Gastroesophageal sphincter (tissue), 4 donors: ENCODE measurements at places on chromosomes 4 and X.

- ATAC-seq = no peak
Measured at GRCh38 chr4:40842318-40842717, 92.6 kb downstream of the NSUN7 start.

DNA sequence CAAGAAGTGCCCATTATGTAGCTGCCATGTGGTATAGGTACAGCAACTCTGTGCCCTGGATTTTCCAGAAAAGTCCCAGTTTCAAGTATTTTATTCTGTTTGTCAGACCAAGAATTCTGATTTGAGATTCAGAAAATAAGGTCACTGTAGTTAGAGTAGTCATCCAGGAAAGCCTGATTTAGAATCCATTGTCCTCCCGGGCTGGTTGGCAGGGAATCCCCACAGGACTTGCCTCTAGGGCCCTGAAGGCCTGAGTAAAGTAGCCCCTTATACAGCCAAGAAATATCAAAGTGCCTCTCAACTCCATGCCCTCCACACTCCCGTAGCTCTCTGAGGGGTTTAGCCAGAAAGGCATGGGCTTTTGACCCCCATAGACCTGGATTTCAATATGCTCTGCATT lies 36.3 kb downstream of the RTL5 start:
- ATAC-seq = no peak

- ATAC-seq = no peak
Measured at GRCh38 chr4:184954482-184954881, 63.8 kb upstream of the HELT start.

GRCh38 chrX:33211356-33212260 lies at the start of gene DMD:
DMD (minus strand) TSS chrX:33211549; CDS start chrX:33211312, 237 bp downstream.
- peak; percentile 96 for ATAC-seq

DNA sequence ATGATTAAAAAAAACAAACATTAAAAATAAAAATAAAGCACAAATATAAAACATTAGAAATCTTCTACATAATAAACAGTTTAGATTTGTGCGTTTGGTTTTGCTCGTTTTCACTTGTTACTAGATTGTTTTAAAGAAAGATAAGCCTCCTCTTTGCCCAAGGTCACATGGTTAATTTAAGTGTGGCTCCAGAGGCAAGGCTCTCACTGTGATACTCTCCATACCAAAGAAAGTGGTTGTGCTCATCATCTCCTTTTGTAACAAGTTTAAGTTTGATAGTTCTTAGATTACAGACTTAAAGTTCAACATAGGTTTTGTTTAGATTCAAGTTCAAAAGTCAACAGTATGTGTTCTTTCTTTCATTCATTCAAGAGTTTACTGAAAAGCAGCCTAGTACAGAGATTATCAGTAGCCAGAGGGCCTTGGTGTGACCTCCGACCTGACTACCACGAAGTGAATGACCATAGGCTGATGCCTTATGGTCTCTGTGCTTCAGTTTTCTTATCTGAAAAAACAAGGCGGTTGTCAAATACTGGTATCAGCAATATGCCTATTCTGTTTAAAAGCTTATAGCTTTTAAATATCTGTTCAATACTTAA lies 133.2 kb downstream of the ZAR1 start:
- no peak for ATAC-seq

DNA sequence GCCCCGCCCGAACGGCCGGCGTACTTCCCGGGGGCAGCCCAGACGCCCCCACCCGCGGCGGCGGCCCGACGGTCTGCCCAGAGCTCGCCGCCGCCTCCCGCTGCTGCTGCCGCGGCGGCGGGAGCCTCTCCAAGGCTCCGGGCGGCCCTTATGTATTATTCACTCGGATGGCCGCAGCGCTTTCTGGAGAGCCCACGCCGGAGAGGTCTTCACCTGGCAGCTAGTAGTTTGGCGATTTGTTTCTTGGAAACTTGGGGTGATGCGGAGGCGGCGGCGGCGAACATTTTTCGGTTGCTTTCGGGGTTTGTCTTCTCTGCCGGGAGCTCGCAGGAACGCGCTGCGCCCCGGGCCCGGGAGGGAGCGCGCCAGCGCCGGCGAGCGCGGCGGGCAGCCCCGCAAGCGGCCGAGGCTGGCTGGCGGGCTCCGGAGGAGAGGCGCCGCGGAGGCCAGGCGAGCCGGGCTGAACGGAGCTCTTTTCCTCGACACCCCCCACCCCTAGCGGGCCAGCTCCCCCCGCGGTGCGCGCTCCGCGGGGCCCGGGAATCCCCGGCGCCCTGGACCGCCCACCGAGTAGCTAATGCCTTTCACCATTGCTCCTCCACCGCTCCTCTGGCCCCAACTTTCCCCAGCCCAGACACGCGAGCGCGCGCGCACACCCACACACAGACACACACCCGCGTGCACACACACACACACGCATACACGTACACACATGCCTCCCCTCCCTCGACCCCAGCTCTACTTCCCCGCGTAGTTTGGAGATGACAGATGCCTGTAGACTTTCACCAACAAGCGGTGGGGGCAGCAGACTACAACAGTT lies 113.5 kb downstream of the DHX15 start:
- peak; percentile 11 for ATAC-seq

GRCh38 chrX:30489323-30489722 lies 88.2 kb downstream of the TASL start:
- no peak for ATAC-seq

- peak; percentile 22 for ATAC-seq
Measured at GRCh38 chr4:73620115-73620792, at the start of gene RASSF6. RASSF6 (minus strand) TSS chr4:73620436; CDS start chr4:73611795, 8,641 bp downstream.

GRCh38 chr4:26141051-26141721 lies 179.6 kb upstream of the RBPJ start:
- ATAC-seq = no peak

DNA sequence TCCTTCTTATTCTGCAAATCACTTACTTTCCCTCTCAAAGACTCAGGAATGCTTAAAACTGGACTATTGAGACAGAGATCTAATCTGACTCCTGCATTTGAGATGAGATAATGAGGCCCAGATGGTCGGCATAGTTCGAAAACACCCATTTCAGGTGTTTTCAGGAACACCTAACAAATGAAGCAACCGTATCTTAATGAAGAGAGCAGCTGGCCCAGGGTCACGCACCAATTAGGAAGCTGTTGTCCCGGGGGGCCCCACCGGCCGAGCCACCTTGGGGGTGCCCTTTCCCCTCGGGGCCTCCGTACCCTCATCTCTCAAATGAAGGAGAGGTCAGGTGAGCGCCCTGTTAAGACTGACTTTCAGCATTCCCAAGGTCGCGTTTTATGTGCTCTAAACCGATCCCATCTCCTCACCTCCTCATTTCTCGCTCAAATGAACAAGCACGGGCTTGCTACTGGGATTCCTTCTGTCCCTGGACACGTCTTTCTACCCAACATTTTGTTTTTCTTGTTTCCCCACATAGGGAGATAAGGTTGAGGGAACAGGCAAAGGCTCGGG lies 824 bp downstream of the LRPAP1 start:
- ATAC-seq = no peak

- ATAC-seq = no peak
Measured at GRCh38 chrX:130725519-130725918, 177.5 kb downstream of the ENOX2 start.

DNA sequence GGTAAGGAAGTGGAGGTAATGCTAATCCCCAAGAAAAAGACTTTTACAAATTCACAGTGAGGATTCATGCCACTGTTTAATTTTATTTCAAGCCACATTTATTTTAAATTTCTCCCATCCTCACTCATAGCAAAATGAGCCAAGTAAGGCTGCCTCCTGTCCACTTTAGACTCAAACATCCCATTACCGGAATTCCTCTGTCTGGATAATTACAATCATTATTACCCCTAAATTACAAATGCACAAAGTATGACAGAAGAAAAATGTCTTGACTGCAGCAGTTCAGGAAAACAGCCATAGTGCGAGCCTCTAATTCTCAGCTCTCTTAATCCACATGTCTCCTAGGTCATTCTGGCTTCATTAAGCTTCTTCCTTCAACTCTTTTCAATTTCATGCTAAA lies 57.0 kb downstream of the MAPK10 start:
- no peak for ATAC-seq

DNA sequence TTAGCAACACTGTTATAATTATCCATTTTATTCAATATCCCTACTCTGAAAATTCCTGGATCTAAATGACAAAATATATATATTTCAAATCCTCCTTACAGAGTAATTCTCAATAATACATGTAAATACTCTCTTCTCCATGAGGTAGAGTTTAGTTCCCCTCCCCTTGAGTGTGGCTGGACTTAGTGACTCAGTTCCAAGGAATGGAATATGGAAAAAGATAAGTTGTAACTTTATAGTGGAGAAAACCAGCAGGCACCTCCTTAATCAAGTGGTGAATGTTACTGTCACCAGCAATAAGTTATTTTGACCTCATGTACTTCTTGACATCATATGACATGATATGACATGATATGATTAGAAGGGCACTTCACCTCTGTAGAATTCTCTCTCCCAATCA lies 302.0 kb downstream of the RAB28 start:
- no peak for ATAC-seq

DNA sequence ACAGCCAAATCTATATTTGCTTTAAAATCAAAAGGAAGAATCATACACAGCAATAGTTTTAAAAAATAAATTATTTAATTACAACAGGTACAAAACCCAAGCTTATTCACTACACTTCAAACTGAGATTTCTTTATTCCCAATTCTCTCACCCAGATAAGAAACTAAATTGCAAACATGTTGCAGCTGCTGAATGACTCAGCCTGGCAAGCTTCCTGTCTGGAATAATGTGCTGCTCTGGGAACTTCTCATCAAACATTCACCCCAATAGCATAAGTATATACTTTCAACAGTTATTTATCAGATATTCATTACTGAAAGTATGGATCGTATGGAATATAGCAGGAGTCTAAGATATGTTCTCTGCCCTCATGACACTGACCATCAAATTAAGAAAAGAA lies 43.0 kb upstream of the GABRA2 start:
- no peak for ATAC-seq

GRCh38 chrX:53421772-53422085 lies 725 bp downstream of the SMC1A start:
- no peak for ATAC-seq

GRCh38 chr4:40621592-40622512 lies 7.8 kb downstream of the RBM47 start:
- ATAC-seq = peak; percentile 85

GRCh38 chrX:21831496-21831895 lies 7.9 kb upstream of the MBTPS2 start:
- ATAC-seq = no peak

GRCh38 chr4:106691749-106692148 lies 323.2 kb upstream of the GIMD1 start:
- ATAC-seq = no peak

DNA sequence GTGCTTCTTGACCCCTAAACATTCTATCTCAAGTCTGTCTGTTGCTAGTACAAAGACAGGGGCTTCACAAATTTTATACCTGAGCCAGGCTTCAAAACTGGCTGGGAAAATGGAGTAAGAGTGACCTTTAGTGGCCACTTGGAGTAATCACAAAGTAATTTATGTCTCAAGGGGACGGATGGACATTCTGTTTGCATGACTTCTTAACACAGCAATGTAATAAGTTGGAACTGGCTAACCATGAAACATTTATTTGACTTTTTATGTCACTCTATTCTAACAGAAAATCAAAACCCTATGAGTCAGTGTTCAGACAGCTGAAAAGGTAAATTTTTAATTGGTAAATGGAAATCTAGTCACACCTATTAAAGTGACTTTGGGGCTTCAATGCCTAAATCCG lies 600.6 kb downstream of the ANKRD50 start:
- ATAC-seq = peak; percentile 88

DNA sequence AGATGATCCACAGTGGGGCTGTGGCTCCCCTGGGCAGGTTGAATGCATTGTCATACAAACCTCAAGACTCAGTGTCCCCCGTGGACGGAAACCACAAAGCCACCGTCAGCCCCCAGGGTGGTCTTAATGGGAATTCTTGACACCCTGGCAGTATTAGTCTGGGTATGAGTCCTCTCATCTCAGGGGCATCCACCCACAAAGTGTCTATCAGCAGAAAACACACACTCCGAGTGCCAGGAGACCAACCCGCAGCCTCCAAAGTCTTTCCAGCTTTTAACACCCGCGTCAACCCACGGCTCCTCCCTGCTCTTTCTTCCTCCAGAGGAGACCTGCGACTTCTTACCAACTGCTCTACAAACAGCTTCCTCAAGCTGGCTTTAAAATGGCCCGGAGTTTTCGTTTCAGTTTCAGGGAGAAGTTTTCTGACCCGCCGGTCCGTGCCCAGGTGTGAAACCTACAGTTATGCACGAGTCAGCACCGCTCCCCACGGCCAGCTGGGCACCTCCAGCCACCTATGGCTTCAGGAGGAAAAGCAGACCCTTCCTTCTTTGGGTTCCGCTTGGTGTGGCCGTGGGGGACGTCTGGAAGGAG lies 14.4 kb upstream of the ASMTL start:
- ATAC-seq = no peak

DNA sequence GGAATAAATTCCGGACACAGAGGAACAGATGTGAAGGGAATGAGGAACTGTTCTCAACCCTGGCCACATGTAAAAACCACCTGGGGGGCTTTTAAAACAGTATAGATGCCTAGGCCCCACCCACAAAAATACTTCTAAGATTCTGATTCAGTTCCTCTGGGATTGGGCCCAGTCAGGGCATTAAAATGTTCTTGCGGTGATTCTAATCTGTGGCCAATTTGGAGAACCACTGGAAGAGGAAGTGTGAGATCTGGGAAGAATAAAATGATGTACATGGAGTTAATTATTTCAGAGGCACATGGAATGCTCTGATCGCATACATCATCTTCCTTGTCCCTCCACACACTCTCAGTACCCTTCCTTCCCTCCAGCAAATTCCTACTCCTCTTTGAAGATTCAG lies 192.2 kb downstream of the APBB2 start:
- ATAC-seq = no peak

DNA sequence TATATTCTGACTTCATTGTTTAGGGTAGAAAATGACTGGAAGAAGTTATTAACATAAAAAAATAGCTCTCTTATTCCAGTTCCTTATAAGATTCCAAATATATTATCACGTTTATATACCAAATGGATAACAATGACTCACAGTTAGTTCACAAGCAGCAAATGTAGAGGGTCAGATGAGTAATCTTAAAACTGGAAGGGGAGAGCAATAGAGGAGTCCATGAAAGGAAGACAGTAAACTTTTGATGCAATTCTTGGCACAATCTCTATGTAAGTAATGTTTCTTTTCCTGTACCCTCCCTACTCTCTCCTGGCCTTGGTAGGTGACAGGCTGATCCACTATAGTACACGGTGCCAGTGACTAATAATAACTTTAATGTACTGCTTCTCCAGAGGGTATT lies 259.0 kb upstream of the TRPC5 start:
- ATAC-seq = no peak

- no peak for ATAC-seq
Measured at GRCh38 chrX:108735091-108735678, 1.2 kb downstream of the IRS4 start.

DNA sequence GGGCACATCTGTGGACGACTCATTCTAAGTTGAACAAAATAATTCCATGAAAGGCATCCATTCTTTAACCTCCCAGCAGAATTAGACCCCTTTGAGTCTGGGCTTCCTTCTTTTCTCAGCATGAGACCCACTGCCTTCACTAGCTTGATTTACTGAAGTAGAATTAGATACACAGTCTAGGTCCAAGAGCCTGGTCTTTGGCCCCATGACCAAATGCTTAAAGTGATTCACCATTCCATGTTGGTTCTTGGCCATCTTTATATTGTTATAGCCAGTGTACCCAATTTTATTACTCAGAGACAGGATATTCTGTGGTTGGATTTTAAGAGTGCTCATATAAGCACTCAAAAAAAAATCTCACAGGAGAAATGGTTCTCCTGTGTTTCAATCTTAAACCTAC lies 155.3 kb upstream of the GPC4 start:
- ATAC-seq = no peak
